ENCODE measurements at places on chromosomes 1 and 21.

DNA sequence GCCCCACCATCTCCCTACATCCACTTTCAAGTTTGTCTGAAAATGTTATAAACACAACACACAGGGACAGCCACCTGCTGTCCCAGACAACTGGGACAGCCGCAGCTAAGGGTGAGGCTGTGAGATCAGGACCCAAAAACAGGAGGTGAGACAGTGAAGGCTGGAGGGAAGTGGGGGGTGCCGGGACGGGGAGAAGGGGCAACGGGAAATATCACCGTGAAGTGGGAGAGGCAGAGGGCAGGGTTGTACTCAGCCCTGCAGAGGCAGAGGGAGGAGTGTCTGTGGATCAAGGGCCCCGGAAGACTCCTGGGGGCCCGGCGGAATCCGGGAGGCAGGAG is 114.4 kb downstream of the CASZ1 start:
- DNase-seq = peak; percentile 39

- DNase-seq = no peak
Observed at GRCh38 chr1:207754974-207755700, 3.3 kb downstream of the CD46 start.

DNA sequence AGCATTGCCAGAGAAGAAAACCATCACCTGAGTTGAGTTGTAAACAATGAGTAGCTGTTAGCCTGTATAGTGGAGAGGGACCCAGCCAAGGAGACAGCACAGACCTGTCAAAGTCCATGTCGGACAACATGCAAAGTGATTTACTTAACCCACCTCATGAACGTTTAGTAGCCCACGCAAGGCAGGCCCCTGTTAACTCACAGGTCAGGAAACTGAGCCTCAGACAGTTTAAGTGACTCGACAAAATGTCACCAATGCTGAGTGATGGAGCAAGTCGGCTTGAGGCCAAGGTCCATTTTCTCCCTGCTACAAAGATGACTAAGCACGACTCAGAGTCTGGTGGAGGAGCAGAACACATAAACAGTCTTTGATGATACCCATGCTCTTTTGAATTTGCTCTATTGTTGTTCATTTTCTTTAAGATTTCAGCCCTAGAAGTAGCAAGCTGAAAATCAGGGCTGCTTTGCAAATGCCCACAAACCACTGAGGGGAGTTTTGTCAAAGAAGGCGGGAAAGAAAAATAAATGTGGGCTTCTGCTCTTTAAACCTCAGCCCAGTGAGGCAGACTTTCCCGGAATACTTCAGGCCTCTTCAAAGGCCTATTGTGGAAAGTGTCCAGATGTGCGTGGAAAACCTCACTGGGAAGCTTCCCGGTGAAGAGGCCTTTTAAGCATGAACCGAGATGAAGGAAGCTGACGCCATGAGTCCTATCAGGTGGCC is 83.8 kb upstream of the HOOK1 start:
- no peak for DNase-seq

DNA sequence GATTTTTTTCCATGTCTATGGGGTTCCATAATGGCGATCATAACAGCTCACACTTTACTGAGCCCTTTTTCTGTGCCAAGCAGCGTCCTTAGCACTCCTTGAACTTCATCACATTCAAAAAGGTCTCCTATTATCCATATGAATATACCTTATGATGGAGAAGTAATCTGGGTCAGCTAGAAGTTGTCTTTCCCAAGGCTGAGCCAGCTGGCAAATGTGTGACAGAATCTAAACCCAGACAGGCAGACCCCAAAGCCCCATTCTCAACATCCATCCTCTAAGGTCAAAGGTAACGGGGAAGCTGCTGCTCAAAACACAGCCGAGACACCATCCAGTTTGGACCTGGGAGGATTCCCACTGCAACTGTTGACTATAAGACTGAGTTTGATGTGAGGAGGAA is 249.6 kb downstream of the PRDM2 start:
- no peak for DNase-seq

- DNase-seq = peak; percentile 43
Observed at GRCh38 chr1:224851210-224851847, 78.1 kb upstream of the DNAH14 start.

DNA sequence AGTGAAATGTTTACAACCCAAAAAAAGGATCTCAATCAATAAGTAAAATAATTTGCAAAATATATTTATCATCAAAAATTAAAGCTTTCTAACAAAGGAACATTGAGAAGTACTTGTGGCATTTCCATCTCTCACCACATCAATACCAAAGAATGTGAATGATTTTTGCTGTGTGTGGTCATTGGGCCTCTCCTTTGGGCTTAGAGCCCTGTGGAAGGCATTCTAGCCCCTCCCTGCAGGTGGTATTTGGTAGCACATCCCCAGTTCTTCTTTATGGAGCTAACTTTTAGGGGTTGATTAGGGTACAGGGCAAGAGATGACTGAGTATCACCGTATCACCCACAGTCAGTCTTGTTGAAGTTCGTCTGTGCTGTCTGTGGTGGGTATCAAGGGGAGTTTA is 294.1 kb upstream of the SGIP1 start:
- no peak for DNase-seq

GRCh38 chr1:173095632-173096031 is 44.9 kb upstream of the TNFSF18 start:
- DNase-seq = no peak

DNA sequence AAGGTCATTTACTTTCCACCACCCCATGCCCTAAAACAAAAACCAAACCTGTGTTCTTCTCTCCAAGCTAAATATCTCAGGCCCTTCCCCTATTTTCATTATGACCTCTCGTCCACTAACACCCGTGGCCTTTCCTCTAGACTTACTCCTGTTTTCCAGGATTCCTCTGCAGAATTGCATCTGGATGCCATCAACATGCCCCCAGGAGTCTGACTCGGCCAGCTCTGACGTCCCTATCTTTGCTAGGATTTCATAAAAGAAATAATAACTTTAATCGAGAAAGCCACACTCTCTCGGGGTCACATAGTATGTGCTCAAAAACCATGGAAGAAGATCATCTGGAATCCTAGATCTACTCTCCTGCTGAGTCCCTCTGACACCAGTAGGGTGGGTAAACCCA is 13.5 kb downstream of the FAM89A start:
- no peak for DNase-seq

DNA sequence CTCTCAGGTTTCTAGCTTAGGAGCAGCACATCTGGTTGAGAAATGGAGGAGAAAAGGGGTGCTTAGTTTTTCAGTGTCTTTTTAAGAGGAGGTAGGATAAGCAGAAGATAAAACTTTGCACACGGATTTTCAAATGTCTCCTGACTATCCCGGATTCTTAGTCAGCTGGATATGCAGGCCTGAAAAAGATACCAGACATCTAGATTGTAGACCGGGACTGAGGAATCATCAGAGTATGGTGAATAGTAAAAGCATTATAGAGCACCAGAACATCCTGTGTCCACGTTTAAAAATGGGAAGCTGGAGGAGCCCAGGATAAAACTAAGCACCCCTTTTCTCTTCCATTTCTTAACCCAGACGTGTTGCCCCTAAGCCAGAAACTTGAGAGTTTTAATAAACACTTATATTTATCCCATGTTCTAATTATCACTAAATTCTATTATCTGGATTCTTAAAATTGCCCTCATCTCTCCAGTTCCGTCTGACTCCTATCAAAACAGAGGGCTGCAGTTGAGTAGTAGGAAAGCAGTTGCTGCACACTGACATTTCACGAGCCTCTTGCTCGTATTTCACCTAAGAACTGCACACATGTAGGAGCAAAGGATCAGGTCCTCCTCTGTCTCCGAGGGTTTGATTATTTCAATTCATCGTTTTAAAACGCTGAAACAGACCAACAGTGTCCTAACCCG is 609 bp downstream of the PIGK start:
- DNase-seq = no peak

DNA sequence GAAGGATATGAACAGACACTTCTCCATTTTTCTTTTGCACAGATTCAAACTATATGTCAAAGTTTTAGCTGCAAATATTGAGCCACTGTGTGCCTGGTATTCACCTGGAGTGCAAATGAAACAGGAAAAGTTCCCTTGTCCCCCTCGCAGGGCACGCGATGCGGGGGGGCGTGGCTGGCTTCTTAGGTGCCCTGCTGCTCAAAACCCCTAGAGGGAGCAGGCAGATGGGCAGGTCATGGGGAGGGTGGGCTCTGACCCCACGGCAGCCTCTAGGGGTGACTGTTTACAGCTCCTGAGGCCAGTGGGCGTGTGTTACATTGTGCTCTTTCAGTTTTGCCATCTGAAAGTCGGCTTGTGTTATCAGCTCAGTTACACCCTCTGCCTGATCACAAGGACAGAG is 931.2 kb upstream of the B3GALT2 start:
- no peak for DNase-seq

GRCh38 chr1:199671684-199672083 is 355.8 kb upstream of the NR5A2 start:
- DNase-seq = no peak

DNA sequence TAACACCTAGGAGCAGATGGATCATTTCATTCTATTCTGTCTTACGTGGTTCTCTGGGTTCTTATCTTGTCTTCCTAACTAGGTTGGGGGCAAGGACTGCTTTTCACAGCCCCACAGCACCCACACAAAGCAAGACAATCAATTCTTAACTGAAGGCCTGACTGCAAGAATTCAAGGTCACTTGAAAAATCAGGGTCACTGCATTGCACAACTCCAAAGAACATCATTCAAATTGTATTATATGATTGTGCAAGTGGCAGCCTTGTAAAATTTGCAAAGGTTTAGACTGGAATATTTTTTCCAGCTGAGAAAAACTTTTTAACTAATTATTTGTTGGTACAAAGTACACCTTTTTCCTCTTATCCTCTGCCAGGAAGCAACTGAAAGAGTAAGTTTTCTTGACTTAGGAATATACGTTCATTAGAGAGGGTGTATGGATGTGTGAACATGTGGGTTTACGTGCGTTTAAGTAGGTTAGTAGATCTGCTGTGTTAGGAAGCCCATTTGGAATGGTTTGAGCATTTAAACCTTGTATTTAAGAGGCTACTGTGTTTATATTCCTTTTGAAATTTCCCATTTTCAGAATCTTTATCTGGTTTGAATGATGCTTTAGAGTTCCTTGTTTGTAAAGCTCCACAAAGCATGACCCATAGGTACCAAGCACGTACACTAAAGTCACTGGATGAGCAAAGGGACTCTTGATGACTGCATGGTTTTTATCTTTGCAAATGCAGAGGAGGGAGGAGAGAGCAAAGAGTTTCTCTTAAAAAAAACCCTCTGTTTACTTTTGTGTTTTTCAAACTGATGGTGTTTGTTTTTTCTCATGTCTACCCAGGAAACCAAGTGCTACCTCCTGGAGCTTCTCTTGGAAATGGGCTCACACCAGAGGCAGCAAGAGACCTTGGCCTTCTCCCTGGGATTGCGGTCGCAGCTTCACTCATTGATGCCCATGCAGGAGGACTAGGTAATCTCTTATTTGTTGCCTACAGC is 214.9 kb downstream of the FGGY start:
- DNase-seq = no peak

DNA sequence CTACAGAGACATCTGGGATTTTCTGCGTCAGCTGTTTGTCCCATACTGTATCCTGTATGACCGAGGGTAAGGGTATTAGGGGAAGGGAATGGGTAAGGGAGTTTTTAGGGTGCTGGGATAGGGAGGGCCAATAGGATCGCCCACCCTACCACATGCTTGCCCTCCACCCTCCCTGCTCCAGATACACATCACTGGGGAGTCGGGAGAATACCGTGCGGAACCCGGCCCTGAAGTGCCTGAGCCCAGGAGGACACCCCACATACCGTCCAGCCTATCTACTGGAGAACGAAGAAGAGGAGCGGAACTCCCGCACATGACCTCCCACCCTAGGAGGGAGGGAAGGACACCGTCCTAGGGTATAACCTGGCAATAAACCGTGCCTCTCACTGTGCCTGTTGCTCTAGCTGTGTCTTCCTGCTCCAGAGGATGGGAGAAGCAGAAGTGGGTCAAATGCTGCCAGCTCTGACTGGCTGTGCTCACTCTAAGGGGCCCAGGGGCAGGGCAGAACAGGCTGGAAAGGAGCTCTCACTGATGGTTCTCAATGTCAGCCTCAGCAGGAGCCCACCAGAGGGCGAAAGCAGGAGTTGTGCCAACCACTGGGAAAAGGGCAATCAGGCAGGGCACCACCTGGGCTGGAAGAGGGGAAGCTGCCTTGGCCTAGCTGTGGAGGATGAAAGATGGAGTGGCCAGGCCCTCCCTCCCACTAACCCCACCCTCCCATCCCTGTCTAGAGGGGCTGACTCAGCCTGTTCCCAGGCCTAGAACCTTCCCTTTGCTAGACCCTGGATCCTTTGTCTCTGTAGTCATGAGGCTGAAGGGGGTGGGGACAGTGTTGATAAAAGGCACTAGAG is 440 bp upstream of the LENEP start:
- peak; percentile 61 for DNase-seq

DNA sequence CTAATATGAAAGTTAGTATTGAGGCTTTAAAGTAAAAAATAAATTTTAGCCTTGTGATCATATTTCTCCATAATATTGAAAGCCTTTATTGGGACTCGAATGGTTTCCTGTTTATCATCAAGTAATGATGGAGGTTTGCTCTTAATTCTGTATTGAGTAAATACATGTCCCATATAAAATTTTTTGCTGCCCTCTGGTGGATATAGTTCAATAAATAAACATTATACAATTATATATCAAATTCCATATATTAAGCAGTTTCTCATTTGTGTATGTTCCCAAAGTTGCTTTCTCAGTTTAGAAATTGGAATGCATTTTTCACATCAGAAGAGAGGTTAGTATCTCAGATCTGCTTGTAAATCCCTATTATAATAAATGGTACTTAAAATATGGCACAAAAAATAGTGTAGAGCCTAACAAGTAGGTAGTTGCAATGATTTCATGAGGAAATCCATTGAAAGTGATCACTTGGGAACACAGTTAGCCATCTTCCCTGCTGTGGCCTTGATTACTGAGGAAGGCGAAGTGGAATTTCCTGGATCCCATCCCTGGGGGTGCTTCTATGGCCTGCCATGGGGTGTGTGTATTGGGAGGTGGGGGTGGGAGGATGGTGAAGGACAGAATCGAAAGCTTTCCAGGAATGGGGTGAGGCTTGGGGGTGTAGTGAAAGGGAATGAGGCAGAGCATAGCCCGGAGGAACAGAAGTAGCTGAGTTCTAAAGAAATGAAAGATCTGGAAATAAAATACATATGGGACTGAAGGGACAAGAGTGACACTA is 84.1 kb upstream of the C21orf91 start:
- DNase-seq = no peak

DNA sequence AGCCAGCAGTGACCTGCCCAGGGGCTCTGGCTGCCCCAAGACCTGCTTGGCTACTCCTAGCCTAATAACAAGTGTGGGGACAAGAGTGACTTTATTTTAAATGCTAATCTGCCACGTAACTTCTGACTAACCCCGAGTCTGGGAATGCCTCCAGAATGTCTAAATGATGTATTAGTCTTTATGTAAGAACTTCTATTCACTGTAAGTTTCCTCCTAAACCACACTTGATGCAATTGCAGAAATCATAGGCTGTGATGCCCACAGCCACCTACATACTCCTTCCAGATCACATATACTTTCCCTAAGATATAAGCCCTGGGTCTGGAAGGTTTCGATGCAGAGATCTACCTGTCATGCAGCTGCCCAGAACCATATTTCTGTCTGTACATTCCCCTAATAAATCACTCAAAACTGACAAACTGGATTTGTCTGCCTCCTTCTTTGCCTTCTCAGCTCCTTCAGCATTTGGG is 5.9 kb upstream of the VPS45 start:
- DNase-seq = no peak

- DNase-seq = peak; percentile 64
Observed at GRCh38 chr1:46173361-46173856, 1.5 kb upstream of the TSPAN1 start.

Data from retina (tissue), 1 donor.